ENCODE measurements at places on chromosomes 16 and 17. TPM values are rescaled to one million over a fixed set of nuclear protein-coding genes. Genes with fewer than 3 reads are reported as not detected.

RAB26 gene
- 1.1 TPM for total RNA-seq

DNA sequence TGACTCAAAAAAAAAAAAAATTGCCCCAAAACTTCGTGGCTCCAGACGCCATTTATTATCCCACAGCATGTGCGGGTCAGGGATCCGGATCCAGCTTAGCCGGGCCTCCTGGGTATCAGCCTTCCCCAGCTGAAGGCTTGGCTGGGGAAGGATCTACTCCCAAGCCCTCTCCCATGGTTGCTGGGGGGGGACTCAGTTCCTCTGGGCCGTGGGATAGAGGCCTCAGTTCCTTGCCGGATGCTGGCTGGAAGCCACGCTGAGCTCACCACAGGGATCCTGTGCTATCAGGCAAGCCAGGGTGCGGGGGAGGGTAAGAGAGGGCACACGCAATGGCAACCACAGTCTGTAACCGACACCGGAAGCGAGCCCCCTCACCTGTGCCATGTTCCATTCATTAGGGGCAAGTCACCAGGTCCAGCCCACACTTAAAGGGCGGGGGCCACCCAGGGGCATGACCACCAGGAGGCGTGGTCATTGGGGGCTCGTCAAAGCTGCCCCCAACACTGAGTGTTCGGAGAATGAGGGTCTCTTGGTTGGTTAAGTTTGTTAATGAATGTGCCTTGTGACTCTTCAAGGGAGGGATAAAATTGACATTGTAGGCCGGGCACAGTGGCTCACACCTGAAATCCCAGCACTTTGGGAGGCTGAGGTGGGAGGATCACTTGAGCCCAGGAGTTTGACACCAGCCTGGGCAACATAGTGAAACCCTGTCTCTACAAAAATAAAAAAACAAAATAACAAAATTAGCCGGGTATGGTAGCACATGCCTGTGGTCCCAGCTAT, 210.0 kb upstream of the GSE1 start:
- DNase-seq, result no peak

GRCh38 chr16:17964196-17964595, 372.3 kb downstream of the NPIPA8 start:
- DNase-seq, result no peak

GRCh38 chr17:65559804-65560627, 1.4 kb downstream of the AXIN2 start:
- DNase-seq, result peak; percentile 58

DNA sequence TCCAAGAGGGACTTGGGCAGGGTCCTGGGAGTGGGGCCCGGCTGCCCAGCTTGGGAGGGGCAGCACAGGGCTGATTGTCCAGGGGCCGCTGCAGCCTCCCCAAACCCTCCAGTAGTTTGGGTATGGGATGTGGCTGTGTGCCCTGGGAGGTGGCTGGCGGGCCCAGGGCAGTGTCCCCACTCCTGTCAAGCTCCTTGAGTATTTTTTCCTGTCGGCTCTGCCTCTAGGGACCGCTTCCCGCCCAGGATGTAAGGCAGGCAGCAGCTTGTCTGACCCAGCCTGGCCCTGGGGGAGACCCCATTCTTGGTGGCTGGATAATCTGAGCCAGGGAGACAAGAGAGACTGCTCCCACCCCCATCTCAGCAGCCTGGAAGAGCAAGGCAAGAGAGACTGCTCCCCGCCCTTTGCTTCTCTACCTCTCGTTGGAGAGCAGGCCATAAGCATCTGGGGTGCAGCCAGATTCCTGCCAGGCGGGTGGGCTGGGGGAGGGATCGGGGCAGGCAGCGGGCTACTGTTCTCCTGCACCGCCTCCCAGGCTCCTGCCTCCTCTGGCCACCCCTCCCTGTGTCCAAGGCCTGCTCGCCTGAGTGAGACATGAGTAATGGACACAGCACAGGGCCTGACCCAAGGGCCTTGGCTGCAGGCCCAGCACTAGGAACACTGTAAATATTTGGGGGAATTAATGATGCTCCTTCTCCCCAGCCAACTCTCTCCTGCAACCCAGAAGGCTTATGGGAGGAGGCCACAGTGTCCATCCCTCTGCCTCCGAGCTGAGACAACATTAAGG, 18.4 kb upstream of the ITGA3 start:
- DNase-seq, result no peak

DNA sequence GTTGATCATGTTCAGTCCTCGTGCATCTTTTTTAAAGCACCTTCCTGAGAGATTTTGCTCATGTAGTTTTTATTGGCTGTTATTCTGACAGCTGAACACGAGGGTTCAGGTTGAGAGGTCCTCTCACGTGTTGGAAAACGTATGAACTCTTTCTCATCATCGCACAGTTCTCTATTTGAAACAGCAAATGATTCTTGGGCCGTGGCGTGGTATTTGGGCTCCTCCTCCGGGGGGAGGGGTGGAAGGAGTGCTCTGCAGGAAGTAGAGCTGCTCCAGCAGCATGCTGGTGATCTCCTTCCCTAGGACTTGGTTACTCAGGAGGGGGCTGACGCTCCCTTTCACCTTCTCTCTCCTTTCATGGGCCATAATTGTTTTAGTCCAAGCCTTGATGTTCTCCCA, 70.4 kb downstream of the KSR1 start:
- DNase-seq, result no peak

GRCh38 chr16:4071686-4072561, 44.3 kb downstream of the ADCY9 start:
- no peak for DNase-seq

GRCh38 chr16:85329059-85329812, 217.0 kb upstream of the CIBAR2 start:
- no peak for DNase-seq

ASGR2 gene
- total RNA-seq, result not detected

MYH13 gene
- total RNA-seq, result not detected

GRCh38 chr16:85428168-85428898, 184.8 kb upstream of the GSE1 start:
- DNase-seq, result peak; percentile 13

DNA sequence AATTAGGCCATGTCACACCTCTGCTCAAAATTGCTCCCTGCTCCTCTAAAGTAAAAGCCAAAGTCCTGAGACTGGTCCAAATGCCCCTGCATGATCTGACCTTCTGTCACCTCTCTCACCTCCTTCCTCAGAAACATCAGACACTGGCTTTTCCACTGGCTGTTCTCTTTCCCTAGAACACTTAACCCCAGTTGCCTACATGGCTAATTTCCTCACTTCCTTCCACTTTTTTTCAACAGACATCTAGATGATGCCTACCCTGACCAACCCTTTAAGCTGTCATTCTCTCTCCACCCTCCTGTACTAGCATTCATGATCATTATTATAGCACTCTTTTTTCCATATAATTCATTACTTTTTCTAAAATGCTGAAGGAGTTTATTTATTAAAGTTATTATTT, 31.0 kb downstream of the CCT6B start:
- DNase-seq, result no peak

- no peak for DNase-seq
Observed at GRCh38 chr17:16378636-16379282, 2.1 kb upstream of the UBB start.

SLC13A2 gene
- total RNA-seq, result not detected

DNA sequence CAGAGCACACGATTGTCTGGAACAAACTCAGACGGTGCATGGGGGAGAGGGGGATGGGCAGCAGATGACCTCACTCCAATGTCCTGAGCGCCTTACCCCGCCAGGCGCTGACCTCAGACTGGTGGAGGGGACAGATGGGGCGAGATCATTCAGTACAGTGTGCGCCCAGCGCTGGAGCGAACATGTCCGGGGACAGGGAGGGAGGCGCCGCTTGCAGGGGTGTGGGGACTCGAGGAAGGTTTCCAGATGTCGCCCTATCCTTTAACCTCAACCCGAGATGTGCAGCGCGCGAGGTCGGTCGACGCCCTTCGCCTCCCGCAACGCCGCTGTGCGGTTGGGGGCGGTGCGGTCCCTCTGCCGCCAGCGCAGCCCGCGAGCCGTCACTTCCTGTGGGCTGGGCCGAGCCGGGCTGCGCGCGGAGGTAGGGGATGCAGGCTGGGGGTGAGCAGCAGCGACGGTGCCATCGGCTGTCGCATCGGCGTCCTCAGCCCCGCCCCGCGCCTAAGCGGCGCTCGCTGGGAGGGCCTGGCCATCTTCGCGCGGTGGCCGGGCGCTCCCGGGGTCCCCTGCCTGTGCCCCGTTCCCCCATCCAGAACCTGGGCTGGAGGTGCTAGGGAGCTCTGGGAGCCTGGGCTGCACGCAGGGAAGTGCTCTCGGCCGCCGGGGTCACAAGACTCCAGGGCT, 5.3 kb upstream of the CDR2L start:
- DNase-seq, result peak; percentile 58

DNA sequence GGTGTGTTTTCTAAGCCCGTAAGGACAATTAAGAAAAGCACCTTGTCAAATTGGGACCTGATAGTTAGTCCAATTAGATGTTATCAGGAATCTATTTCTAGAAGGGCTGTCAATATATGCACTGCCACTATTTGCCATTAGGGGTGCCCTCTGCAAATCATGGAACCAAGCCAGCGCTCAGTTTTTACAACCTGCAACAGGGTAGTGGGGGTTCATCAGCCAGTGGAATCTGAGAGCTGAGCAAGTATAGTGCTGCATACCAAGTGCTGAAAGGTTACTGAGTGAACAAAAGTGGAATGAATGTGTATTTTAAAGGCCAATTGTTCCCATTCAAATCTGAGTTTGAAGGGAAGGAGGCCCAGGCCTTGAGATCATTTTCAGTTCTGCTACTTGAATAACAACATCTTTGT, 10.4 kb downstream of the PRR11 start:
- no peak for DNase-seq

DNA sequence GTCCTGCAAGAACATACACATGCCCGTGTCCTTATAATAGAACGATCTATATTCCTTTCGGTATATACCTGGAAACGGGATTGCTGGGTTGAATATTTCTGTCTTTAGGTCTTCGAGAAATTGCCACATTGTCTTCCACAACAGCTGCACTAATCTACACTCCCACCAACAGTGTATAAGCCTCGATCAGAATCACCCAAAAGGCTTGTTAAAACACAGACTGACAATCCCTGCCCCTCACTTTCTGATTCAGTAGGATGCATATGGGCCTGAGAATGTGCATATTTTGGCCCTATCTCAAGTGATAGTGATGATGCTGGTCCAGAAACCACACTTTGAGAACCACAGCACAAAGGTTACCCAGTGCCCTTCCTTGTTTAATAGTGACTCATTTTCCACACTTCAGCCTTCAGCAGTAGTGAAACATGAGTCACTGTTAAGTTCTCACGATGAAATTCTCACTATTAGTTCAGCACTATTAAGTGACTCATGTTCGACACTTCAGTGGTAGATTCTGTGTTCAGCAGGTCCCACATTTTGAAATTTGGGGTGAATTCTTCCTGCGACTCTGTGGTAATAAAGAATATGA, 215.6 kb downstream of the GRIN2A start:
- DNase-seq, result no peak

MYH10 gene
- total RNA-seq, result 312 TPM

ORMDL3 gene
- 67.1 TPM for total RNA-seq

- DNase-seq, result no peak
Observed at GRCh38 chr17:80727409-80727755, 182.7 kb downstream of the RPTOR start.

GRCh38 chr17:76255801-76256429, 9.2 kb upstream of the UBALD2 start:
- no peak for DNase-seq

MT1M gene
- not detected for total RNA-seq

GTF3C1 gene
- 120 TPM for total RNA-seq

GRCh38 chr17:64096037-64096436, 33.9 kb downstream of the ERN1 start:
- DNase-seq, result no peak

- DNase-seq, result no peak
Observed at GRCh38 chr16:2843526-2843925, 13.4 kb downstream of the ZG16B start.

- DNase-seq, result no peak
Observed at GRCh38 chr17:59725691-59726090, 18.2 kb downstream of the VMP1 start.

LRRC75A gene
- total RNA-seq, result 4.3 TPM

AOC2 gene
- 3.0 TPM for total RNA-seq

ABCC3 gene
- 0.93 TPM for total RNA-seq

CA10 gene
- total RNA-seq, result 0.29 TPM

DNA sequence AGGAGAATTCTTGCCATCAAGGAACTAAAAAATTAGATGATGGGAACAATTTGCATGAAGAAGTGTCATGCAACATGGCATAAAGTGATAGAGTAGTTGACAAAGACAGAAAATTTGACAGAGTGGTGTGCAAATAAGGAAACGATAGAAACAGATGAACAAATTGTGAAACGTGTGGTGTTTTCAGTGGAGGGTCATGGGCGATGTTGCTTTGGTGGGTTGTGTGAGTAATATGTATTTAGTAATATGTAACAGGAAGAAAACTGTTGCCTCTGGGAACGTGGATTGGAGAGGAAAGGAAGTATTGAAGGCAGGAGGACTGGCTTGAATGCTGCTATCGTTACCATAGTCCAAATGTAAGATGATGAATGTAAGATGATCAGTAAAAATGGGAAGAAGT, 3.6 kb downstream of the COX10 start:
- no peak for DNase-seq

EPX gene
- total RNA-seq, result not detected

PHOSPHO1 gene
- not detected for total RNA-seq

- DNase-seq, result no peak
Observed at GRCh38 chr17:79080761-79081290, 6.2 kb downstream of the ENGASE start.

DNA sequence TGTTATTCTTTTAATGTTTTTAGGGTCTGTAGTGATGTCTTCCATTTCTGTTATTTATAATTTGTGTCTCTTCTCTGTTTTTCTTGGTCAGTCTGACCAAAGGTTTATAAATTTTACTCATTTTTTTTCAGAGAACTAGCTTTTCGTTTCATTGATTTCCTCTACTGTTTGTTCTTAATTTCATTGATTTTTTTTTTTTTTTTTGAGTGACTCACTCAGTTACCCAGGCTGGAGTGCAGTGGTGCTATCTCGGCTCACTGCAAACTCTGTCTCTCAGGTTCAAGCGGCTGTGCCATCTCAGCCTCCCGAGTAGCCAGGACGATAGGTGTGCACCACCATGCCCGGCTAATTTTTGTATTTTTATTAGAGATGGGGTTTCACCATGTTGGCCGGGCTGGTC, 12.6 kb upstream of the UBTF start:
- no peak for DNase-seq

All from mesothelial cell of epicardium (in vitro differentiated cells).